ENCODE measurements at places on chromosomes 5 and 9.
A peak's percentile ranks its signal among the peaks of the same experiment; 100 is the strongest.

DNA sequence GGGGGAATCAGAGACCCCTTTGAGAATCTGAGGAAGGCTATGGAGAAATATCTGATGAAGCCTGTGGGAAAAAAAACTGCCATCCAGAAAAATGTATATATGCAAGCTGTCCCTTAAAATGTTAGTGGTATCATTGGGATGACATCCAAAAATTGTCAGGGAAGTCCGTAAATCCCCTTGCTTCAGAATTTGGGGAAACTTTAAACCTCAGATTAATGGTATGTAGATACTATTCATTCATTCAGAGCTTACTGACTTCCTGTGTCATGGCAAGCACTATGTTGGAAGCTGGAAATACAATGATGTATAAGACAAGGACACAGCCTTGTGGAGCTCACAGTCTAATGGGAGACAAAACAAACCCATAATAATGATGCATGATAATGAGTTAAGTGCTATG is 10.9 kb upstream of the MOB3B start:
- DNase-seq, result peak; percentile 7

DNA sequence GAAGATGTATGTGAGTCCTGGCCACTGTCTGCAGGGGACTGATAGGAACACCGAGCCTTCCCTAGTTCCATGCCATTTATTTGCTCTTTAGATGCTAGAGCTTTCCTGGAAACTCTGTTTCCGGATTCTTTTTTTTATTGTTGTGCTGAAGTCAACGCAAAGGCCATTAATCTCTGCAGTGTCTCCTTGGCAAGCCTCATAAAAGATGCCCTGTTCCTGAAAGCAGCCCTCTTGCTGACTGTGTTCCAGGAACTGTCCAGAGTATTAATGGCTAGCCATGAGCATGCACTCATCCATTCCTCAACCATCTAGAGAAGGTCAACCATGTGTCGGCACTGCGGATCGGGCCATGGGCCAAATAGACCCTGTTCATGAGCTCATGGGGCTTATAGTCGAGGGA is 42.9 kb upstream of the SMAD5 start:
- no peak for DNase-seq

- no peak for DNase-seq
Observed at GRCh38 chr9:133589454-133590227, 19.5 kb downstream of the FAM163B start.

DNA sequence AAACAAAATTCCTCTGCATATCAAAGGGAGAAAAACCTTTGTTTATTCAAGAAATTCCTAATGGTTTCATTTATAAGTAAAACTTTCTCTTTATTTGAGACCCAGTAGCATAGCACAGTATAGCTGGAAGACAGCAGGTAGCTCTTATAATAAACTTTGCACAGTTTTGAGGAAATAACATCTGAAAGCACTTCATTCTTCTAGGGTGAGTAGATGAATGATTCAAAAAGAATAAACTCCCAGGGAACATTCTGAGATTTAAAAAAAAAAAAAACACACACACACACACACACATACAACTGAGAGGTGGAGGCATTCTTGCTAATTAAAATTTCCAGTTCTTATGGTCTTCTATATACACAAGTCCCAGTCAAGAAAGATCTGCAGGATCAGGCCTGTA is 197.3 kb downstream of the BNC2 start:
- no peak for DNase-seq

- DNase-seq, result no peak
Observed at GRCh38 chr5:107058235-107058634, 612.5 kb downstream of the EFNA5 start.

Data from fibroblast of skin of right biceps (primary cell).